Glomerular endothelial cell (primary cell): ENCODE measurements at places on chromosomes 12 and 14.

- DNase-seq: no peak
These were observed 93.6 kb upstream of the FERMT2 start for GRCh38 chr14:53044486-53044885.

- DNase-seq: no peak
These were observed 105.9 kb downstream of the NTF3 start for GRCh38 chr12:5537771-5538170.

- DNase-seq: no peak
These were observed 780.2 kb upstream of the SEL1L start for GRCh38 chr14:82313889-82314288.

DNA sequence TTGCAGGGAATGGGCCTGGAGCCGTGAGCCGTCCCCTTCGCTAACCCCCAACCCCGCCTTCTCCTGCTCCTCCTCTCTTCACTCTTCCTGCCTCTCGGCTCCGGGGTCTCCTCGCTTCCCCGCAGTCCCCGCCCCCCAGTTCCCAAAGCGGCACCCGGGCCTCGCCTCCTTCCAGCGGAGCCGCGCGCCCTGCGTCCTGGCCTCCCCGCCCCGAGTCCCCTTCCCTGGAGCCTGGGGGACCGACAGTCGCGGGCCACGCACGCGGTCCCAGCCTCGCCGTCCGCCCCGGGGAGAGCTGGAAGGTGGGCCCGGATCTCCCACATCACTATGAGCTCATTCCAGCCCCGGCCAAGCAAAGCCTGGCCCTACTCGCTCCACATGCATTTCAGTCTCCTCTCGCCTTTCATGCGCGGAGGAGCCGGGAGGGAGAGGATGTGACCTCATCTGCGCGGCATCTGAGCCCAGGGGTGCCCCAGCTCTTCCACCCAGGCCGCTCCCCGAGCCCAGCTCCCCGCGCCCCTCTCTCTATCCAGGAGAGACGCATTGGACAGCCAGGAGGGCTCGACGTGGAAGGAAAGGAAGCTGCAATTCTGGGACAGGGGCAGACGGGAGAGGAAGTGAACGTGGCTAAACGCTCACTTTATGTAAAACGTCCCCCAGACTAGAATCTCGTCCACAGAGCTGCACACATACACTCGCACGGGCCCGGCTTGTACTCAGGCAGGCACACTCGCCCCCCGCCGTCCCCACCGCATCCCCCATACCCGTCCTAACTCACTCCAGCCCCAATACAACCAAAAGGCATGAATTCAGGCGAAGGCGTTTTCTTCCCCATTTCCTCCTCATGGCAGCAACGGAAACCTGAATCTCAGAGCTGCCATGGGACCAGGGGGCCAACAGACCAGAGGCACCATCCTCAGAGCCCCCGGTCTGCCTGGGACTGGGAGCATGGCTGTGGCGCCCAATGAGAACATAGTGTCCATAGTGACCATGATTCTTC is 108.7 kb upstream of the CCND2 start:
- no peak for DNase-seq

DNA sequence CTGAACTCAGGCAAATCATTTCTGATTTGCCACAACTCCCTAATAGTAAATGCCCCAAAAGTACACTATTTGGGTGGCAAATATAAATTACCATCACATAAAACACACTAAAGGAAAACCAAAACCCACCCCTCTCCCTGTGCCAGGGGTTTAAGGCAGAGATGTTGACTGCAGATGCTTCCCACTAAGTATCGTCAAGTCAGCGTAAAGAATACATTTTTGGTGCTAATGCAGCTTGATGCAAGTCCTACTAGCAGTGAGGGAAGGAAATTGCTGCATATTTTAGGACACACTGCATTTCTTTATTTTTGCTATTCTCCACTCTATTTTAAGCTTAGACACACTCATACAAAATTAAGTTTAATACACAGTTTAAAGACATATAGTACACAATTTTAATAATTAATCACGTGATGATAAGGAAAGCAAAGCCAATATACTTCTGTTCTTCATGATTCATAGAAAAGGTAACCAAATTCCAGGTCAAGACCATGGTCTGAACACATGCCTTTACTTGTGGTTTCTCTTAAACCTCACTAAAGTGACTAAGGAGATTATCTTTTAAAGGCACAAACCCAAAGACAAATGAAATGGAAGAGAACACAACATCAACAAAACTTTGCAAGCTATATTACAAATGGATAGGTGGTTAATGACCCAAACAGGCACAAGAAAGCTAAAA is 162.2 kb downstream of the STXBP6 start:
- DNase-seq: no peak

GRCh38 chr12:92551853-92552397 is 150.9 kb upstream of the PLEKHG7 start:
- DNase-seq: no peak

DNA sequence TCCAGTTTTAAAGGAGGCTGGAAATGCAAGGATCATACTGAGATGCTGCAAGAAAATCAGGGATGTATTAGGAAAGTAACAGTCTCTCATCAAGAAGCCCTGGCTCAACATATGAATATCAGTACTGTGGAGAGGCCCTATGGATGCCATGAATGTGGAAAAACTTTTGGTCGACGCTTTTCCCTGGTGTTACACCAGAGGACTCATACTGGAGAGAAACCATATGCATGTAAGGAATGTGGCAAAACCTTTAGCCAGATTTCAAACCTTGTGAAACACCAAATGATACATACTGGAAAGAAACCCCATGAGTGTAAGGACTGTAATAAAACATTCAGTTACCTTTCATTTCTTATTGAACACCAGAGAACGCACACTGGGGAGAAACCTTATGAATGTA is 24.5 kb downstream of the ZNF891 start:
- no peak for DNase-seq

- DNase-seq: no peak
These were observed 25.8 kb downstream of the PLEKHG3 start for GRCh38 chr14:64730061-64730440.

DNA sequence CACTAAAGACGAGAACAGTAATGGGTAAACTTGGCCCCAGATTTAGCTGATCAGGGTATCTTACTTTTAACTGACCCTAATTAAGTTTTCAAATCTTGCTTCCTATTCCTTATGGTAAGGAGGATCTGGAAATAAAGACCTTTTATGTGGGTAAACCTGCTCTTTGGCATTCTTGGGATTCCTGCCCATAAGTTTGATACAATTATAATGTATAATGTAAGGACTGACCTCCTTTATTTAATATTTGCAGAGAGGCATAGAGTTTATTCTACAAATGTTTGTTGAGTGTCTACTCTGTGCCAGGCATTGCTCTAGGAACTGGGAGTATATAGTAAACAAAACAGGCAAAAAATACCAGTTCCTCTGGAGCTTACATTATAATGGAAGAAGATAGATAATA is 4.4 kb upstream of the PRDM4 start:
- no peak for DNase-seq

DNA sequence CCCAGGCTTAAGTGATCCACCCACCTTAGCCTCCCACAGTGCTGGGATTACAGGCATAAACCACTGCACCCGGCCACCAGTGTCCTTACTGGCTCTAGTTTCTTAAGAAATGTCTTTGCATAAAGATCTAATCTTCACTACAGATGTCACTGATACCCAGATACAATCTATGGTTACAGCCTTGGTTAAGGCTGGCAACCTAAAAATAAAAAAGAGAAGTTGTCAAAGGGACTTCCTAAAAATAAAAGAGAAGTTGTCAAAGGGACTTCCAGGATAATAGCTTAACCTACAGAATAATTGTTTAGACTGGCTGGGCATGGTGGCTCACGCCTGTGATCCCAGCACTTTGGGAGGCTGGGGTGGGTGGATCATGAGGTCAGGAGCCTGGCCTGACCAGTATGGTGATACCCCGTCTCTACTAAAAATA is 27.6 kb downstream of the ETFBKMT start:
- DNase-seq: no peak

GRCh38 chr12:88223519-88223918 is 81.4 kb downstream of the TMTC3 start:
- DNase-seq: no peak

DNA sequence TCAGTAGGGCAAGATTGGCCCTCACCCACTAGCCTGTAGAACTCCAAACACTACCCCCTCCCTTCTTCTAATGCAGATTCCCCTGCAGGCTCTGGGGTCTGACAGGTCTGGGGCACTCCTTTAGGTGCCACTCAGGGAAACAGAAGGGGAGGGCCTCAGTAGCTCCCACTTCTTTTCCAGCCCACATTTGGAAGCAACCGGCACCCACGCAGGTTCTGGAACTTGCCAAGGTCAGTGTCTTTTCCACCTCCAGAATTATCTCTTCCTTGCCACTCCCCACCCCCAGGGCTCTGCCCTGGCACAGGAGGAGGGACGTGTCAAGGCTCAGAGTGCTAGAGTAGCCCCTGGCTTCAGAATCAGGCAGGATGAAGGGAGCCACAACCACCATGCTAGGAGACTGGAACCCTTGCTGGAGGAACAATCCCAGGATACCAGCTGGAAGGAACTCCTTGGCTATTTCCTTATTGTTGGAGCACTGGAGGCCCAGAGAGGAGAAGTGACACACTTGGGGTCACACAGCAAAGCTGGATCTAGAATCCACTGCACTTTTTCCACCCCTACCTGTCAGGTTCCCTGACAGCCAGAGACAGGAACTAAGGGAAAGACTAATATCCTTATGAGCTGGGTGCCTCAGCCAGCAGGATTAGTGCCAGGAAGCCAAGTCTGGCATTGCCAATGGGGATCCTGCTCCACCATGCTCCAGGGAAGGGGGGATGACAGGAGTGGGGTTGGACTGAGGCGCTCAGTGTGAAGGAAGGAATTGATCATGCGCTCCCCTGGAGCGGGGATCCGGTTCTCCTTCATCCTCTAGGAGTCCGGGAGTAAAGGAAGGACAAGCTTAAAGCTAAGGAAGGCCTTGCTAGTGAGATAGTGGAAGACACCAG is 1.8 kb upstream of the FIGNL2 start:
- DNase-seq: no peak

DNA sequence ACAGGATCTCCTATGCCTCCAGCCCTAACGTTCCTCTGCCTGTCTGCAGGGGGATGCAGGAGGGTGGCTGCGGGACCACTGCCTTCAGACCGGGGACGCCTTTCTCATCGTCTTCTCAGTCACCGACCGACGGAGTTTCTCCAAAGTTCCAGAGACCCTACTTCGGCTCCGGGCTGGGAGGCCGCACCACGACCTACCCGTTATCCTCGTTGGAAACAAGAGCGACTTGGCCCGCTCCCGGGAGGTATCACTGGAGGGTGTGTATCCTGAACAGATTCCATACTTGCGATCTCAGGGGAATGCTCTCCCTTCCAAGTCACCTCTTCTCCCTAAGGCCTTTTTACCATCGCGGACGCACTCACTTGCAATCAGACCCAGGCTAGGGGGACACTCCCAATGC is 3.0 kb downstream of the REM2 start:
- no peak for DNase-seq

GRCh38 chr12:103996595-103996994 is 30.9 kb downstream of the TDG start:
- no peak for DNase-seq

DNA sequence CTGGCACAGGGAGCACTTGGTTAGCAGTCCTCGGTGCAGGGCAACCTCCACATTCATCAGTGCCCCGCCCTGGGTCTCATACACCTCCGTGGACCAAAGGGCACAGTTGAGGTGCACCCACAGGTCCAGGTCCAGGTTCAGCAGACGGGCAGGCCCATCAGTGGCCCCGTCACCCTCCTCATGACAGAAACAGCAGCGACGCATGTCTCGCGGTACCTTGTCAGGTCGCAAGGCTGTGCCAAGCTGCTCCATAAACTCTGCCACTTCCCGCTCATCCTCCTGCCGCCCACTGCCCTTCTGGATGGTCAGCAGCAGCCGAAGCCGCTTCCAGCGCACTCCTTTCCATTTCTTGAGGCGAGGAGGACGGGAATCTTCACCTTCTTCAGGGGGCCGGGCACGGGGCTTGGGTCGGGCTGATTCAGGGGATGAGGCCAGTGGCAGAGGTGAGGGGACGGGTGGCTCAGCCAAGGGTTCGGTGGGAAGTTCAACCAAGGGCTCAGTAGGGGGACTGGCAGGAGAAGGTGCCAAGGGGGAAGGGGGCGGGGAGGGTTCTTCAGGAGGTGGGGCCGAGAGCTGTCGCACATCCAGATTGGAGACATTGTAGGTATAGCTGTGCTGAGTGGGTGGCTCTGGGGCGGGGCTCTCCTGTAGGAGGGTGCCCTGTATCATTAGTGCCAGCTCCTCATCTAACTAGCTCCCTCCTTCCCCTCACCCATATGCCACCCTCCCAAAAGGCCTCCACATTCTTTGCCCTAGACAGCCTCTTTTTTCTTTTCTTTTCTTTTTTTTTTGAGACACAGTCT is 8.3 kb upstream of the PRKAG1 start:
- no peak for DNase-seq

GRCh38 chr14:105926373-105927095 is 400.2 kb downstream of the TMEM121 start:
- DNase-seq: no peak

GRCh38 chr12:75724928-75725312 is 213.5 kb upstream of the KRR1 start:
- no peak for DNase-seq

DNA sequence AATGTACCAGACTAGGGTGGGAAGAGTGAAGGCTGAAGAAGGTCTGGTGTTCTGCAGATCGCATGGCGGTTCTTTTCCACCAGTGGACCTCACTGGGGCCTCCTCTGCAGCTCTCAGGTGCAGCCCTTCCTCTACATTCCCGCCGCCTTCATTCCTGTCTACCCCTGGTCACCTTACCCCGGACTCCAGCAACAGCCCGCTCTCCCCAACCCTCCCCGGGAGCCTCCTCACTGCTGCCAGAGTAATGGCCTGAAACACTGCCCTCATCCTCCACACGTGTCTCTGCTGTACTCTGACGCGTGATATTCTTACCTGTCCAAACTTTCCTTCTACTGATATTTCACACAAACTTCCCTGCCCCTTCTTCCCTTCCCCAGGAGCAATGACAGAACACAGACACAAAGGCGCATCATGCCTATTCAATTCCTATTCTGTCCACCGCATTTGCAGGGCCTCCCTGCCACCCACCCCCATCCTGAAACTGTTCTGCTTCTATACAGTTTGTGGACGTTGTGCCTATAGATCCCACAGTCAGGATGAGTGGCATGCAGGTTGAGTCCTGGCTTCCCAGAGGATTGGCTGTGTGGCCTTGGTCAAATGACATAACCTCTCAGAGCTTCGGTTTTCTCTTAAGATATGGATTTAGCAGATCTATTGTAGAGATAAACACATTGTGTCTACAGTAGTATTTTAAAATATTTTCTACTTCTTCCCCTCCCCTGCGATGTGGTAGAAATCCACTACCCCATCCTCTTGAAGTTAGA is 1.7 kb upstream of the NUAK1 start:
- no peak for DNase-seq

- no peak for DNase-seq
These were observed 148.7 kb downstream of the ETV6 start for GRCh38 chr12:11798006-11798708.

GRCh38 chr12:56448860-56449621 is at the start of gene TIMELESS:
Gene TIMELESS, minus strand, starts transcription at chr12:56449426. Its CDS starts 15,256 bp downstream, at chr12:56434170.
- peak; percentile 44 for DNase-seq
